ENCODE measurements at places on chromosomes 16 and 17.
A peak's percentile ranks its signal among the peaks of the same experiment; 100 is the strongest.

- no peak for DNase-seq
Measured at GRCh38 chr17:37752482-37752881, 7.6 kb upstream of the HNF1B start.

GRCh38 chr17:66835476-66835875, 559 bp downstream of the CACNG5 start:
- no peak for DNase-seq

DNA sequence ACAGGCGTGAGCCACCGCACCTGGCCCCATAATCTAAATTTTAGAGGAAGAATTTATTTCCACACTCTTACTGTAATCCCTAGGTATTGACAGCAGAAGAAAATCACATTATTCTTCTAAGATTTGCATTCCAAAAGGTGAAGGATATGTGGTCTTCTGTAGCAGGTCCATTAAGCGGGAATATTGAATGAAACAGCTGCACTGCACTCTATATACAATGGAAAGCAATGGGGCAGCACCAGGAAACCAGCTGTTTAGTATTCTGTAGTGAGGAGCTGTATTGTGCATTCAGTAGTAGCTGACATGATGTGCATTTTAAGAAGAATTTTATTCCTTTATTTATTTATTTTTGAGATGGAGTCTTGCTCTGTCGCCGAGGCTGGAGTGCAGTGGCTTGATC, 49.6 kb downstream of the PSMD12 start:
- no peak for DNase-seq

- no peak for DNase-seq
Measured at GRCh38 chr16:61530697-61531096, 505.5 kb downstream of the CDH8 start.

GRCh38 chr17:871751-872519, 89.8 kb downstream of the MRM3 start:
- no peak for DNase-seq

DNA sequence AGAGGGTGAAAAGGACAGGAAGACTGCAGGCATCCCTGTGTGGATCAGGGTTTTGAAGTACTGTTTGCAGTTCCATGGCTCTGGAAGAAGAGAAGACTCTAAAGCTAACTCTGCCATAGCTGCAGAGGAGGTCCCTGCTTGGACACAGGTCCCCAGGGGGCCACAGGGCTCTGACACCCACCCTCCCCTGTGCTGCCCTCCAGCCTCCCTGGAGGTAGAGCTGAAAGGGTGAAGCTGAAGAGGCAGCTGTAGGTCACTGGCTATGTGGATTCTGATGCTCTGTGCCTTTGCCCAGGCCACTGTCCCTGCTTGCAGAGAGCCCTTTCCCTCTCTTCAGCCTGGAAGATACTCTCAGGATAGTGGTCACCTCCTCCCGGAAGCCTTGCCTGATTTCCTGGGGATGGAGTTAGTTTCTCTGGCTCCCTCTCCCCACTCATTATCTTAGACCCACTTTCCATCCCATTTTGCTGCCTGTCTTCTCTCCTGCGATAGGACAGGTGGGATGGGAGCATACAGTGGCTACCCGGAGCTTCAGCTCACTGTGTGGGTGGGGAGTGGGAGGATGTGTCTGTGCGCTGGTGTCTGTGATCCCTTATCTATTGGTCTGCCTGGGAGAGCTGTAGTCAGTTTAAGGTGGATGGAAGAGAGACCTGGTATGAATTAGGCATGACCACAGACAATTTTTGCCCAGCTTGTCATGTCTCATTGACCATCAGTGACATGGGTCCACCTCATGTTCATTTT, 89.8 kb upstream of the TMEM97 start:
- DNase-seq: no peak

GRCh38 chr16:84518804-84519341, 14.4 kb upstream of the MEAK7 start:
- no peak for DNase-seq

- DNase-seq: no peak
Measured at GRCh38 chr16:23968176-23968575, 132.4 kb downstream of the PRKCB start.

DNA sequence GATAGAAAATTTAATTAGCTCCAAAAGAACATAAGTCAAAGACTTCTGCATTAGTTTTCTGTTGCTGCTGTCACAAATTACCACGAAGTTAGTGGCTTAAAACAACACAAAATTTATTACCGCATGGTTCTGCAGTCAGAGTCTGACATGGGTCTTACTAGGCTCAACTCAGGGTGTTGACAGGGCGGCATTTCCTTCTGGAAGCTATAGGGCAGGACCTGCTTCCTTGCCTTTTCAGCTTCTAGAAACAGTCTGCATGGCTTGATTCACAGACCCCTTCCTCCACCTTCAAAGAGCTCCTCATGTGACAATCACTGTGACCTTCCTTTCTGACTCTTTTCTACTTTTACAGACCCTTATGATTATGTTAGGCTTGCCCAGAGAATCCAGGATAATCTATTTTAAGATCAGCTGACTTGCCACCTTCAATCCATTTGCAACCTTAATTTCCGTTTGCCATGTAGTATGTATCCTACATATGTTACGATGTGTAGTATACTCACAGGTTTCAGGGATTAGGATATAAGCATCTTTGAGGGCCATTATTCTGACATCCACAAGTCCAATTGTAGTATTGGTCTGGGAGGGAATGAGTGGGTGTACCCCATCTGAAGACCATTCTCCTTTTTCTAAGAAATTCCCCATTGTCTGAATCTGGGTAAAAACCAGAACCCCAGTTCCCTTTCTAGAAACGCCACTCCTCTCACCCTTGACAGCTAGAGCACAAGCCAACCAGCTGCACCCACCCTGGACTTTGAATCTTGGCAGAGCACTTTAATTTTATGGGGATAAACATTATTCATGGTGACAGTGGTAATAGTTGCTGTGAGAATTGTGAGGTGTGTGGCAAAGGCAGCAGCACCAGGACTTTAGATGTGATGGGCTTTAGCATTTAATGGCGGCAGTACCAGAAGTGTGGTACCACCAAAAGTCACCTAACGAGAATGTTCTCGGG, 265.5 kb downstream of the KCNJ2 start:
- no peak for DNase-seq

- DNase-seq: no peak
Measured at GRCh38 chr16:46817961-46818360, 13.0 kb downstream of the C16orf87 start.

DNA sequence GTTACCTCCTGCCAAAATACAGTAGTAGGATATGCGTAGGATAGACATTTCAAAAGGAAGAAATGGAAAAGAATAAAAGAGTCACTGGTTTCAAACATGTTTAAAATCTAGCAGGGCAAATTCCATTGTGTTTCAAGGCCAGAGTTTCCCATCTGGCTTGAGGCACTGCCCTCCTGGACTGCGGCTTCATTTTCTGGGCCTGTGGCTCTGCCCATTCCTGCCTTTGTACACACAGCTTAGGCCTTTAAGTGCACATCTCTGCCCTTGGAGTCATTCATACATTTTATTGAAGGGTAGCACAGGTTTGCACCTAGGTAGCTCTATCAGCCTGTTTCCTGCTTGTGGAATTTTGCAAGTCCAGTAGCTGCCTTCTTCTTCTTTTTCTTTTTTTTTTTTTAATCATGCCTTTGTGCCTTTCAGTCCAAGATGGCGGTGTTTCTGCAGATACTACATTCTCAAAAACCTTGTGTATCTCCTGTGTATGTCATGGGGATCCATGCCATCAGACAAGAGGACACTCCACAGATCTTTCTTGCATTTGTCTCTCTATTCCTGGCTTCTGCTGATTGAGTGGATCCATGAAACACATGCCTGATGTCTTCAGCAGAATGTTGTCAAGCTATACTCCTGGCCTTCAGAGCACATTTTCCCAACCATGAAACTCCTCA, 282.9 kb downstream of the BCAS3 start:
- no peak for DNase-seq

DNA sequence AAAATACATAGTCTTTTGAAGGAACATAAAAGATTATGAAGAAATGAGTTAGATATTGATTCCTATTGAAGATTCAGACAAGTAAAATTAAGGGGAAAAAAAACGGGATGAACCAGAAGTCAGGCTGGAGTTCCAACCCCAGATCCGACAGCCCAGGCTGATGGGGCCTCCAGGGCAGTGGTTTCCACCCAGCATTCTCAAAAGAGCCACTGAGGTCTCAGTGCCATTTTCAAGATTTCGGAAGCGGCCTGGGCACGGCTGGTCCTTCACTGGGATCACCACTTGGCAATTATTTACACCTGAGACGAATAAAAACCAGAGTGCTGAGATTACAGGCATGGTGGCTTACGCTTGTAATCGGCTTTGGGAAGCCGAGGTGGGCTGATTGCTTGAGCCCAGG, 9.5 kb downstream of the STH start:
- no peak for DNase-seq

- no peak for DNase-seq
Measured at GRCh38 chr16:89209522-89210044, 7.9 kb upstream of the ZNF778 start.

- DNase-seq: no peak
Measured at GRCh38 chr16:61014869-61015268, 1021.4 kb downstream of the CDH8 start.

GRCh38 chr17:50946223-50946890, 80.2 kb upstream of the TOB1 start:
- peak; percentile 21 for DNase-seq

- no peak for DNase-seq
Measured at GRCh38 chr17:41340494-41340893, 10.1 kb downstream of the KRT33A start.

DNA sequence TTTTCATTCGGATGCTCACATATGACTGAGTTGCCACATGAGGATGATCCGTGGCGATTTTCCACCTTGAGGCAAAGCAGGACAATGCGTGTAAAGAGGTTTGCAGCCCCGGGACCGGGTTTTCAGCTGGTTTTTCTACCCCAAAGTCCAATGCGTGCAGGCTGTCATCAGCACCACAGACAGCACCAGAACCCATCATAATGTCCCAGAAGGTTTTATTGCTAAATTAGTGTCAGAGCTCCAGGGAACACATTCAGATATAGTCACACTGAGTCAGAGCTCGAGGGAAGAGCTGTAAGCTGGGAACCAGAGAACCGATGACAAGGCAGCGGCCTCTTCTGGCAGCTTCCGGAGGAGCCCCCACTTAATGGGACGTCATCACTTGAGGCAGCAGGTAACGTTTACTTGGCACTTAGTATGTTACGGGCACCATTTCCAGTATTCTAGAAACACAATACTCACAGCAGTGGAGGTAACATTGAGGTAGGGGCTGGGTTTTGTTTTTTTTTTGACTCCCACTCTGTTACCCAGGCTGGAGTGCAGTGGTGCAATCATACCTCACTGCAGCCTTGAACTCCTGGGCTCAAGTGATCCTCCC, 8.9 kb upstream of the NAGPA start:
- no peak for DNase-seq

DNA sequence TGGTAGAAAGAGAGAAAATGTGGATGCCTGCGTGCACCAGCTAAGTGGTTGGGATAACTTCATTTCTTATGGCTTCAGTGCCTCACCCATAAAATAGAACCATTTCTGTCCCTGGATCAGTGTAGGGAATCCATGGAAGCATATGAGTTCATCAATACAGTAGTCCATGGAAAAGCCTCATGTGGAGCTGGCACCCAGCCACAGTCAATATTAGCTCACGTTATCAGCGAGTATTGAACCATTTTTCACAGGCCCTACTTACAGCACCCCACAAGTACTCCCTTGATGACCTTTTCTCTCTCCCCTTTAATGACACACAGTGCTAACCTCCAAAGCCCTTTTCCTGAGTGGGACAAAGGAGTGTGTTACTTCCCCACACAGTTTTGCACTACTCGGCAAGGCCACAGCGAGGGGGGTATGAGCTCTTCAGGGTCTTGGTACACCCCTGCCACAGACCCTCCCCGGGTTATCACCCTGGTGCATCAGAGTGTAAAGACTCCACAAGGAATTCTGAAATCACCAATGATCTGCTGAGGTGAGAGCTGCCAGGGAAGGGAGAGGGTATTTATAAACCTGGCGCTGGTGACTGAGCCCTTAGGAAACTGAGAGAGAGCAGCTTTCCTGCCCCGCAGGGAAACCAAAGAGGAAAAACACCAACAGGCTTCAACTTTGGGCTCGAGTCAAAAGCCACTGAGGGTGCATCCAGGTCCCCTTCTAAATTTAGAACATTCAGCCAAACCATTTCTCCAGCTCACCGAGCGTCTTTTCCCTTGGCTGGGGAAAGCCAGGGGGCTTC, 36.9 kb downstream of the DYNLRB2 start:
- DNase-seq: no peak

GRCh38 chr17:21213638-21214014, 335 bp downstream of the TMEM11 start:
- DNase-seq: no peak

GRCh38 chr17:63701868-63702720, 2.2 kb upstream of the LIMD2 start:
- DNase-seq: peak; percentile 83

GRCh38 chr17:35788477-35789368, 6.7 kb downstream of the MMP28 start:
- no peak for DNase-seq

All from GM13977 (cell line).